Skin of body (tissue), 3 donors: ENCODE measurements at places on chromosomes 6 and 20. TPM values are rescaled to one million over a fixed set of nuclear protein-coding genes. Genes with fewer than 3 reads are reported as not detected.

SLC39A7 gene
- 61.7 TPM for total RNA-seq

SPATA25 gene
- 0.69 TPM for total RNA-seq

PKIB gene
- total RNA-seq: 4.4 TPM

BPIFA1 gene
- total RNA-seq: not detected

TNXB gene
- 64.4 TPM for total RNA-seq

ZNF311 gene
- total RNA-seq: 1.5 TPM

BICRAL gene
- 10.6 TPM for total RNA-seq

CCR6 gene
- total RNA-seq: 0.30 TPM

SLC32A1 gene
- not detected for total RNA-seq

CDK19 gene
- total RNA-seq: 22.4 TPM

AIF1 gene
- 23.8 TPM for total RNA-seq

RFX6 gene
- not detected for total RNA-seq

NKAIN4 gene
- total RNA-seq: 3.7 TPM

SNHG17 gene
- total RNA-seq: 15.2 TPM

AKIRIN2 gene
- total RNA-seq: 30.2 TPM

CNPY3 gene
- total RNA-seq: 18.1 TPM
